ENCODE measurements at places on chromosomes 4 and X. TPM values are rescaled to one million over a fixed set of nuclear protein-coding genes. Genes with fewer than 3 reads are reported as not detected.

- DNase-seq, result no peak
Observed at GRCh38 chr4:23213198-23213597, 520.5 kb downstream of the GBA3 start.

DNA sequence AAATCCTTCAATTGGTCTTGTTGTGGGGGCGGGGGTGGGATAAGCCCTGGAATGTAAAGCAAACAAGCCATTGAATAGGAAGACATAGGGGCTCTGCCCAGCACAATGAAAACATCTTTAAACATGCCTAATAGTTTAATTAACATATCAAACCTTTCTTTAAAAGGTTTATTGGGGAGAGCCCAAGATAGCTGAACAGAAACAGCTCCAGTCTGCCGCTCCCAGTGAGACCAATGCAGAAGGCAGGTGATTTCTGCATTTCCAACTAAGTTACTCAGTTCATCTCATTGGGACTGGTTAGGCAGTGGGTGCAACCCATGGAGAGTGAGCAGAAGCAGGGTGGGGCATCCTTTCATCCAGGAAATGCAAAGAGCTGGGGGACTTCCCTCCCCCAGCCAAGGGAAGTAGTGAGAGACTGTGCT lies 327.2 kb upstream of the CNKSR2 start:
- DNase-seq, result no peak

DNA sequence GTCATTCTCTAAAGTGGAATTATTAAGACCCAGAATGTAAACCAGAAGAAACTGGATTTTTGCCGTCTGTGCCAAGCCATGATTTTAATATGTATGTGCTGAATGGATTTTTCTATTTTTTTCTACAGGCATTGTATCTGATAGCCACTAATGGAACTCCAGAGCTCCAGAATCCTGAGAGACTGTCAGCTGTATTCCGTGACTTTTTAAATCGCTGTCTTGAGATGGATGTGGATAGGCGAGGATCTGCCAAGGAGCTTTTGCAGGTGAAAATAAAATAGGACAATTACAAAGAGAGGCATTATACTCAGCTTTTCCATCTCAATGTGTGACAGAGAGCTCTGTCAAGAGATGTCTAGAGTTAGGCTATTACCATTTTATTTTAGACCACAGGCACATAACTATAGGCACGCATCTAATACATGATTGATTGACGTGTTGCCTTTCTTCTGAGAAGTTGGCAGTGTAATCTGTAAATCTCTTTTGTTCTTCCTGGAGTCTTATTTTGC lies 53.9 kb downstream of the CAPN6 start:
- DNase-seq, result no peak

EXOC1L gene
- total RNA-seq, result not detected

- DNase-seq, result no peak
Observed at GRCh38 chr4:60945641-60946040, 254.5 kb upstream of the ADGRL3 start.

DNA sequence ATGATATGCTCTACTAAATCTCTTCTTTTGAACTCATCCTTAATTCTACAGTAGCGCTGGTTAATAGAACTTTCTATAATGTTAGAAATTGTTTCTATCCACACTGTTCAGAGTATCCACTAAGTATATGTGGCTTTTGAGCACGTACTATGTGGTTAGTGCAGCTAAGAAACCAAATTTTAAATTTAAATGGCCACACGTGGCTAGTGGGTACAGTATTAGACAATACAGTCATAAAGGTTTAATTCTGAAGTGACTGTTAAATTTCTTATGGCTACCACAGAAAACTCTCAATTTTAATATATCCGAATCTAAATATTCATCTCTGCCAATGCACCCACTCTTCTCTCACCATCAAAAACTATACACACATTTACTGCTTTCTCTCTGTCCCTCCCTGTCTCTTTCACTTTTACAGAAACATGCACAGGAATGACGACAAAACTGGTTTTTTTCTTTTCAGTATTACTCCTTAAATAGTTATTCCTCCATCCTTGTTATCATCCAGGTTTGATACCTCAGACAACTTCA lies 583.9 kb downstream of the KCTD8 start:
- DNase-seq, result no peak

EVC2 gene
- total RNA-seq, result 7.0 TPM

ALB gene
- total RNA-seq, result 7.2 TPM
